ENCODE measurements at places on chromosomes 2 and 18.
A peak's percentile ranks its signal among the peaks of the same experiment; 100 is the strongest.

GRCh38 chr2:168198476-168199207, 48.8 kb downstream of the STK39 start:
- peak; percentile 50 for DNase-seq

DNA sequence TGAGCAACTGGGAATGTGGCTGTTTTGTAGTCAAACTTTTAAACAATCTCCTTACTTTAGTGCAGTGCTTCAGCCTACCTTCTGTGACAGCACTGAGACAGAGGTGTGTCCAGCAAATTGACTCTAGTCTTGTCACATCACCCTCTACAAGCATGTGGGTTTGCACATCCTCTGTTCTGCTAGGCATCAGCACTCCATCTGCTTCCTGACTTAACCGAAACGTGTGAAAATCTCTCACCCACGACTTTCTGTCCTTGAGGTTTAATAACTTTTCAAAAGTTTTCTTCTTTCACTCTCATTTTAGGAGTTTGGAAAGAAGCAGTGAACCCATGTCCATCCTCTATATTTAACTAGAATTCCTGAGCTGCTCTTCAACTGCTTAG, 42.6 kb downstream of the TTR start:
- no peak for DNase-seq

DNA sequence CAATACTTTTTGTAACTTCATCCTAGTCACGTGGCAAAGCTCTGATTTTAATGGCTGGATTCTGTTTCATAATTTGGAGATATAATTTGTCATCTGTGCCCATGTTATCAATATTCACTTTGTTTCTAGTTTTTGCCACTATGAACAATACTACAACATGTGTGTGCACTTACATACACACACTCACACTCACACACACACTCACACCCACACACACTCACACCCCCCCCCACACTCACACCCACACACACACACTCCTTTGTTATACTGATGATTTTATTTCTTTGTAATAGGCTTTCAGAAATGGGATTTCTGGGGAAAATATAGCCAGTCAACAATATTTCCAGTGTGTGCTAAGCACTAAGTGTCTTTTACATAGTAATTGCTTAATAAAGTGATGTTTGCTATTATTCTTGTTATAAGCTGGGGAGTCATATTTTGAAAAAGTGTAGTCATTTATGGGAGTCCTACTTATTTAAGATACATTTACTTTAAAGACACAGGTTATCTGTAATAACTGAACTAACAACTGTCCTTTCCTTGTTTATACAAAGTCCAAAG, 22.8 kb upstream of the ROCK2 start:
- DNase-seq = no peak

GRCh38 chr2:48939232-48939631, 183.7 kb upstream of the LHCGR start:
- DNase-seq = no peak

GRCh38 chr2:181158427-181158826, 178.0 kb downstream of the UBE2E3 start:
- DNase-seq = no peak

DNA sequence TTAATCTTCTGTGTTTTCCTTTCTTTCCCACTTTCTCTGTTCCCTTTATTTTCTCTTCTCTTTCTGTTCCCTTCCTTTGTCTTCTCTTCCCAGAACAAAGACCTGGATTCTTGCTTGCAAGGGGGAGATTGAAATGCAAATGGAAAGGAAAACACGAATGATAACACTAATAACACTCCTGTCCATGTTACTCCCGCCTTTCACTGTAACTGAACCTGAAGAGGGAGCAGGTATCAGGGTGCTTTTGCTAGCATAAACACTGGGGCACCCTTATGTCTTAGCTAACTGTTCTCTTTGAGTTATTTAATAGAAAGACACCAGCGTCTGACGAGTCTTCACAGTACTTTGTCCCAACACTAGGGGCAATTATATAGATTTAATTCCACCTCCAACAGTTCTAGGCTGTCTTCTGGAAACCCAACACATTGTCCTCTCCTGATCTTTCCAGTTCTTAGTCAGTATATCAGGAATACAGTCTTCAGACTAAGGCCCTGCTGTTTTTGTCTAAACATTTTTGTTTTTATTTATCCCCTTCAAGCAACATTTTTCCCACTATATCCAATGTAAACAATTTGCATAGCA, 99.2 kb downstream of the PTPRM start:
- DNase-seq = no peak

DNA sequence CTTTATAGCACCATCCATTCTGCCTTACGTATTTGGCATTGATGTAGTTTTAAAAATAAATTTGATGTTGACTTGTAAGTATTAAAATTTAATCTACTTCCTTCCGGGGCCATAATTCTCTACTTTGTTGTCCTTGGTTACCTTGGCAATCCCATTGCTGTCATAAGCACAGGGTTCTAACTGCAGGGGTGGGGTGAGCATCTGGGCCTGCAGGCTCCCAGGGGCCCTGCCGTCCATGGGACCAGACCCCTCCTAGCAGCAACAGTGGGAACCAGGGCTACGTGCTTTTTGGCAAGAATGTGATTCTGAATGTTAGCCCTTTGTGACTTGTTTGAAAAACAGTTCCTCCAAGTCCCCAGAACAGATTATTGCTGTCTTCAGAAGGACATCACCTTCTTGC, 4.9 kb downstream of the ASAP2 start:
- no peak for DNase-seq

GRCh38 chr18:33585431-33585775, 7.4 kb downstream of the ASXL3 start:
- DNase-seq = no peak

DNA sequence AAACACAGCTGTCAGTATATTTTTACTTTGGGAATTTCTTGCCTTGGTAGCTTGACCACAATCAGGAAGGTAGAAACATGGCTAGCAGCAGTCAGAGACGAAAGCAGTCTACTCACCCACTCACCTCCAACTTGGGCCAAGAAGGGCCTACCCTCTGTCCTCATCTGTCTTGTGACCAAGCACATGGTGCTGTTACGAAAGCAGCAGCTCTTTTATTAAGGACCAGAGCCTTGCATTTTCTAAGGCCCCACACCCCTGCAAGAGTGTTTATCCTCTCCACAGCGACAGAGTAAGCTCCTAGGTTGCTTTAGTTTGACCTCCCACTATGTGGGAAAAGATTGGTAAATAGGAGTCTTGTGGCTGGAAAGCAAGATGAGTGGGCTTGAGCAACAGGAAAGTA, 31.3 kb upstream of the MSTN start:
- DNase-seq = no peak

DNA sequence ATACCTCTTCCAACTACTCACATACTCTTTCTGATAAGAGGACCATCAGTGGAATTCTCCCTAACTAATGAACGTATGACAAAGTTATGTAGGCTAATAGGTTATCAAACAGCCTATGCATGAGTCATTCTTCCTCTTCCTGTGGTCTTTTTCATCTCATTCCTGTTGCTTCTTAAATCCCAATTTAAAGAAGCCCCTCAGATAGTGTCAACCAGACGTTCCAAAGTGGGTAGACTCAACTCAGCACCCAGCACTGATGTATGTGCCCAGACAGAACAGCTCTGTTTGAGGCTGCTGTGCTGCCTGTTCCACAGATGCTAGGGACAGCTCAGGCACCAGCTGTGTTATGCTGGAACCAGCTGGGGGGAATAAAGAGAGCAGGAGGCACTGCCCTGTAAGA, 52.6 kb downstream of the CXCR4 start:
- no peak for DNase-seq

GRCh38 chr2:229591611-229592010, 122.7 kb downstream of the DNER start:
- DNase-seq = no peak

GRCh38 chr2:241509155-241509784, 886 bp upstream of the STK25 start:
- no peak for DNase-seq

GRCh38 chr2:191831410-191831994, 15.4 kb downstream of the CAVIN2 start:
- DNase-seq = no peak

DNA sequence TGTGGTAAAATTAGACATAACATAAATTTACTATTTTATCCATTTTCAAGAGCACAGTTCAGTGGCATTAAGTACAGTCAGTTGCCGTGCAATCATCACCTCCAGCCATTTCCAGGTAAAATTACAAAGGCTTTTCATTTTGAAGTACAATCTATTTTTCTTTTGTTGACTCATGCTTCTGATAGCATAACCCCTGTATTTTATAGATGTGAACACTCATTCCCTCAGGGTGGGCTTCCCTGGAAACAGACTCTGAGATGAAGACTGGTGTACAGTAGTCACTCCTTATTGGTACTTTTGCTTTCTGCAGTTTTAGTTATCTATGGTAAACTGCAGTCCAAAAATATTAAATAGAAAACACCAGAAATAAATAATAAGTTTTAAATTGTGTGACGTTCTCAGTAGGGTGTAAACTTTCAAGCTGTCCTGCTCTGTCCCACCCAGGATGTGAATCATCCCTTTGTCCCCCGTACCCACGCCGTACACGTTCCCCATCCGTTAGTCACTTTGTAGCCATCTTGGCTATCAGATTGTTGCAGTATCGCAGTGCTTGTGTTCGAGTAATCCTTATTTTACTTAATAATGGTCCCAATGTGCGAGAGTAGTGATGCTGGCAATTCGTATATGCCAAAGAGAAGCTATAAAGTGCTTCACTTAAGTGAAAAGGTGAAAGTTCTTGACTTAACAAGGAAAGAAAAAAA, 41.1 kb upstream of the NAB1 start:
- DNase-seq = peak; percentile 70

GRCh38 chr18:13289481-13290205, 71.1 kb downstream of the LDLRAD4 start:
- no peak for DNase-seq

DNA sequence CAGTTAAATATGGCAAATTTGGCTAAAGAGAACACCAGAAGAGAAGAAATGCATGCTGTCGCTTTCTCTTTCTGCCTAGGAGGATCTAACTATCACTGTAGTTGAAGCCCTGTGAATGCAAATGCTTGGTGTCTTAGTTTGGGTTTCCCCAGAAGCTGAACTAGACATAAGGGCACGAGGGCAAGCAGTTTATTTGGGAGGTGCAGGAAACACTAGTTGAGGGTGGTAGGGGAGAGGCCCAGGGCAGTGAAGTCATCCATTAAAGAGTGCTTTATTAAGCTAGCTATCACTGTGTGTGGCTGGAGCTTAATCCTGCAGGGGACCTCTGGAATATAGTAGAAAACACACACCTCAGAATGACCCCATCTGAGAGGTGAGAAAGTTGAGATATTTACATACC, 639.8 kb upstream of the ZEB2 start:
- DNase-seq = no peak

GRCh38 chr18:70046796-70047195, 99.1 kb upstream of the CD226 start:
- no peak for DNase-seq

GRCh38 chr2:84908948-84909713, 3.7 kb downstream of the TMSB10 start:
- DNase-seq = no peak

GRCh38 chr2:71697106-71698004, 244.0 kb downstream of the DYSF start:
- no peak for DNase-seq

GRCh38 chr2:69796174-69796573, 33.3 kb upstream of the GMCL1 start:
- no peak for DNase-seq

DNA sequence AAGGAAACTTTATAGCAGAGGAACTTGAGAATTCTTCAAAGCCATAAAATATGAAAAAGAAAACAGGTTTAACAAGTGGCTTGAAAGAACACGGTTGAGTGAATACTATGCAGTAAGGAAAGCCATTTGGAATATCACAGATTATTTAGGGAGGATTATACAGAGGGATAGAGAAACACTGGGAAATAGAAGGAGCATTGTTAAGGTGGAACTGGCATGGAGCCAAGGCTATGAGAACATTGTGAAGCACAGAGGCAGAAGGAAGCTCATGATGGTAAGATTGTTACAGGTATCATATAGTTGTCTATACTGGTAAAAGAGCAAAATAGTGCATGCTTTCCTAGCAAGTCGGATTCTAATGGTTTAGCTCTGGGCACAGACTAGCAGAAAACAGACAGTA, 87.1 kb downstream of the SS18 start:
- no peak for DNase-seq

DNA sequence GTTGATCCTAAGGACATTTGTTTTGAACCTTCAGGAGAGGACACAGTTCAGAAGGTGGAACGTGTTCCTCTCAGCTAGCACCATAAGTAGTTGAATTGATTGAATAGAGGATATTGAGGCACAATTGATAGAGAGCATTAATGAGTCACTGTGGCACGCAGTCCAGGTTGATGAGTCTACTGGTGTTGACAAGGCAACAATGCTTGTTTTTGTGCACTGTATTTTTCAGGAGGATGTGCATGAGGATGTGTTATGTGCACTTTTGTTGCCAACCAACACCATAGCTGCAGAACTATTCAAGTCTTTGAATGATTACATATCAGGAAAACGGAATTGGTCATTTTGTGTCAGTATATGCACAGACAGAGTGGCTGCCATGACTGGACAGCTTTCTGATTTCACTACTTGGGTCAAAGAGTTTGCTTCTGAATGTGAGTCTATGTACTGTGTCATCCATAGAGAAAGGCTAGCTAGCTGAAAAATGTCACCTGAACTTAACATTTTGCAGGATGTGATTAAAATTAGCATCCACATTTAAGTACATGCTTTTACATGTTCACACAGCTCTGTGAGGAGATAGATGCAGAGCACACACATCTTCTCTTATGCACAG, 140.1 kb upstream of the B3GNT2 start:
- DNase-seq = no peak

- DNase-seq = no peak
Observed at GRCh38 chr2:74655579-74655978, 1.5 kb downstream of the SEMA4F start.

- no peak for DNase-seq
Observed at GRCh38 chr18:45571714-45572113, 43.6 kb upstream of the SLC14A2 start.

- no peak for DNase-seq
Observed at GRCh38 chr2:167240671-167241070, 352.4 kb downstream of the XIRP2 start.

DNA sequence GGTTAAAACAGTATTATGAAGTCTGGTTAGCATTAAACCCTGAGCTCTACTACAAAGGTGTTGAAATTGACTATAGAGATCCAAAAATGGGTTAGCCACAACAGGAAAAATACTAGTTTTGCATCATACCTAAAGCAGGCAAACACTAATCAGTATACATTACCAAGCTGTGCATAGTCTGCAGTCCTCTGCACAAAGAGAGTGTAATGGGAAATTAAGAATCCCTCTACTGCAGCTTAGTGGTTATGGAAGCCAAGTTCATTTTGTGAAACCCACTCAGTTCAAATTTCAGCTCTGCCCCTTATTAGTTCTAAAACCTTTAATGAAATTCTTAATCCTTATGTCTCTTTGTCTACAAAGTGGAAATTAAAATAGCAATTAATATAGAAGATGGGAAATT, 192.1 kb downstream of the MBD2 start:
- no peak for DNase-seq

DNA sequence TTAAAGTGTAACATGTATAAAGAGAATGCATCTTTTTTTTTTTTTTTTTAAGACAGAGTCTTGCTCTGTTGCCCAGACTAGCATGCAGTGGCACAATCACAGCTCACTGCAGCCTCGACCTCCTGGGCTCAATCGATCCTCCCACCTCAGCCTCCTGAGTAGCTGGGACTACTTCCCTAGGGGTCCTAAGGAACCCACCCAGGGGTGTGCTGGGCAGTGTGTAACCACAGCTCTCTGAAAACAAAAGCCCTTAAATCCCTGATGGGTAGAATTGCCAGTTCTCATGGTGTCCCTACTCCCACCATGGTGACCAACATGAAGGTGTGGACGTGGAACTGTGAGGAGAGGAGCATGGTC, 105.6 kb upstream of the ST3GAL5 start:
- DNase-seq = no peak

GRCh38 chr18:54968807-54969206, 9.5 kb upstream of the CCDC68 start:
- DNase-seq = no peak

All from RCC 7860 (cell line).